ENCODE measurements at places on chromosomes 5 and 9.

GRCh38 chr9:94718936-94719335, 7.6 kb upstream of the AOPEP start:
- DNase-seq = no peak

DNA sequence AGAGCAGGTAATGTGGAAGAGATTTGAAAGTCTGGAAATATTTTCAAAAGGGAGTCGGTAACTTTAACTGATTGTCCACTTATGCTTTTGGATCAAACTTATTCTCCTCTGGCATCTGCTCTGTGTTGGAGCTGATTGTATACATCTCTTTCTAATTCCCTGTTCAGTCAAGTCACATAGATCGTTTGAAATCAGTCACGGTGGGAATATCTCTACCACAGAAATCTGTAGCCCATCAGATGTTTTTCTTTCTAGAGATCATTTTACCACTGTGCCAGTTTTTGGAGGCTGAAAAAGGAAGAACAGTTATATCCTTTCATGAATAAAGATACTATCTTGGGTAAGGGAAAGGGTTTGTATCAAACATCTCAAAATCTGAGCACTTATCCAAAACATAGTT, 1853.3 kb downstream of the EFNA5 start:
- no peak for DNase-seq

- DNase-seq = peak; percentile 33
Measured at GRCh38 chr9:7172154-7173115, 414.7 kb downstream of the KDM4C start.

DNA sequence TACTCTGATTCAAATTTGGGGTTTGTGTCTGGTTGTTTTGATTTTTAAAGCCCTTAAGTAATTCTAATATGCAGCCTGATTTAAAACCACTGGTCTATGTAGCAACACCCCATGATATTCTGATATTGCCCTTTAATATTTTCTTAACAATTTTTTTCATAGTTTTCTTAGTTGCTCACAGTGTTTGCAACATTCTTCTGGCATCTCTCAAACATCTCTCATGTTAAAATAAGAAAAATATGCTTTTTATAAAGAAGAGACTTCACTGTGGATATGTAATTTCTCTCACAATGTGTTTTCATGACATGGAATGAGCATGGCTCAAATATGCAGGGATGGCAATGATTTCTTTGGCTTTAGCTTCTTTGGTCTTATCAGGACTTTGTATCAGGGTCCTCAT, 183.7 kb downstream of the TAF11L14 start:
- peak; percentile 62 for DNase-seq

GRCh38 chr5:84378420-84378819, 6.3 kb downstream of the EDIL3 start:
- peak; percentile 94 for DNase-seq

DNA sequence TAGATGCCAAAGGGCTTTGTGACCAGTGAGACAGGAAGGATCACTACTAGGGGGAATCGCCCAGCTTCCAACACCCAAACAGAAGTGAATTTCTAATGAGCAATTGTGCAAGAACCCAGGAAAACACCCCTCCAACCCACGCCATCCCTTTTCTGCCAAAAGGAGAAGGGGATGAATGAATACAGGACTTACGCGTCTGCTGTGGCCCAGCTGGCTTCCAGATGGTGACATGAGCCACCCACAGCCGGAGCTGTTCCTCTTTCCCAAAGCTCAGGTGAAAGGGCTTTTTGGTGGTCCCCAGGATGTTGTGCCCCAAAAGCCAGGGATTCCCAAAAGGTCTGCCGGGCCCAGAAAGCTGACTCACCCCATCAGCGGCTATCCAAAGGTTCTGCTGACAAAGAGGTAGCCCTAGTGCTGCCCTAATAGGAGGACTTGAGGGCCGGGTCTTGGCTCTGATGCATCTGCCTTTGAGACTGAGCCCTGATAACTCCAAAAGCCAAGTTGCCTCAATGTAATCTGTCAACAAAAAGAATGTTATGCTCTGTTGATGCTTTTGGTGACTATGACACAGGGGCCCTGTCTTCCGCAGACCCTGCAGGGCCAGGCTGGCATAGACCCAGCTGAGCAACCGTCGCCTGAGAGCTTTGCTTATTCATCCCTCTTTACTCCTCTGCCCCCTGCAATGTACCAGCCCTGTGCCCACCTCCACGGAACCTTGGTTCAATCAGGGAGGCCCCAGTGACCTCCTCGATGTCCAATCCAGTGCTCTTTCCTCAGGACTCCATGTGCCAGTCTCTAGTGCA, 14.5 kb downstream of the GSN start:
- DNase-seq = no peak

- peak; percentile 72 for DNase-seq
Measured at GRCh38 chr9:68507130-68507805, 33.4 kb downstream of the TMEM252 start.

DNA sequence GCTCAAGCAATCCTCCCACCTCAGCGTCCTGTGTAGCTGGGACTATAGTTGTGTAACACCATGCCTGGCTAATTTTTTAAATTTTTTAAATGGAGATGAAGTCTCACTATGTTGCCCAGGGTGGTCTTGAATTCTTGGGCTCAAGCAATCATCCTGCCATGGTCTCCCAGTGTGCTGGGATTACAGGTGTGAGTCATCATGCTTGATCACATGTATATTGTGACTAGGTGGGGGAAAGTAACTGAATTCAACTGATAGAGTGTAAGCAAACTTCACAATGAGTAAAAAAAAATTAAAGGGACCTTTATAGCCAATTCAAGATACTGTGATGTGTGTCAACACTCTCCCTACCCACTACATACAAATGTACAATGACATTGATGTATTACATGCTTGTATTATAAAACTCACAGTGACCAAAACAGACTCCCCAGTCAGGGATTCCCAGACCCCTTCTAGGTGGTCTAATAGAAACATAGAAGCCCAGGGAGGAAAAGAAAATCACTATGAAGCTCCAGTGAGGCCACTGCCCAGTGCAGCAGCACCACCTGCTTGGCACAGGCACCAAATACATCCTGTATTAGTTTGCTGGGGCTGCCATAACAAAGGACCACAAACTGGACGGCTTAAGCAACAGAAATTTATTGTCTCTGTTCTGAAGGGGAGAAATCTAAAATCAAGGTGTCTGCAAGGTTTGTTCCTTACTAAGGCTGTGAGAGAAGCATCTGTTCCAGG, 8.8 kb downstream of the PLGRKT start:
- DNase-seq = no peak

- DNase-seq = peak; percentile 21
Measured at GRCh38 chr5:139982157-139982974, 60.7 kb downstream of the NRG2 start.

GRCh38 chr5:144187699-144188294, 17.1 kb downstream of the KCTD16 start:
- DNase-seq = peak; percentile 99

GRCh38 chr5:103909391-103909790, 346.8 kb upstream of the NUDT12 start:
- DNase-seq = no peak

- DNase-seq = no peak
Measured at GRCh38 chr5:142222866-142223558, 101.8 kb downstream of the SPRY4 start.

DNA sequence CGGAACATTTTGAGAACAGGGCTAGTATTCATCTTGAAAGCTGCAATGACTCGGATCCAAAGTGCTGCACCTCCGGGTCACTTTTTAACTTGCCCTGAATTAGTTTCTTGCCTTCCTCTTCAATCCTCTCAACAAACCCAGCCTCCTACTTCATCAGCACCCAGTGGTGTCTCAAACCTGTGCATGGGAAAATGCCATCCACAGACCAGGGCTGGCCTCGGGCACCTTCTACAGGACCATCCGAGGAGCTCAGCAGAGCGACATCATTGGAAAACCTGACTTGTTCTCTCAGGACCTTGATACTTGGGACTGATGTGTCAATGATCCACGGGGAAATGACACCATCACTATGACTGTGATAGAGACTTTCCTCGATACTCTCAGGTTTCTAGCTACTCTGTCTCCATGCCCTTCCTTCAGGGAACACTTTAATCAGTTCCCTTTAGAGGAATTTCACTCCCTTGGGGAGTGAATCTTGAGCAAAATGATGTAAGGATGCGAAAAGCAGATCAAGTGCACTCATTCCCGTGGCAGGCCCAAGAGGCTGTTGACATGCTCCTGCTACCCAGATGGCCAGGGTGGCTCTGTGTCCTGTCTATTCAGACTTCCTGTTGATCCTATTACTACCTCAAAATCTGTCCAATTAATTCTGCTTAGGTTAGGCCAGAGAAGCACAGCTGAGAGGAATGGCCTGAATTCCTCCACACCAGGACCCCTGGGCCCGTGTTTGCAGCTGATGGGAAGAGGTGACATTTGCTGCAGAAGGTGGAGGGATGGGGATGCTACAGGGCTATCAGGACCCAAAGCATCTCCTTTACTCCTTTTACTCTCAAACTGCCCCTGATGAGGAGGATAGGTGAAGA, 96.5 kb upstream of the SLC25A48 start:
- DNase-seq = no peak

GRCh38 chr5:139246394-139246793, 47.1 kb upstream of the MATR3 start:
- peak; percentile 46 for DNase-seq

- no peak for DNase-seq
Measured at GRCh38 chr5:158691631-158692255, 408.0 kb downstream of the EBF1 start.

DNA sequence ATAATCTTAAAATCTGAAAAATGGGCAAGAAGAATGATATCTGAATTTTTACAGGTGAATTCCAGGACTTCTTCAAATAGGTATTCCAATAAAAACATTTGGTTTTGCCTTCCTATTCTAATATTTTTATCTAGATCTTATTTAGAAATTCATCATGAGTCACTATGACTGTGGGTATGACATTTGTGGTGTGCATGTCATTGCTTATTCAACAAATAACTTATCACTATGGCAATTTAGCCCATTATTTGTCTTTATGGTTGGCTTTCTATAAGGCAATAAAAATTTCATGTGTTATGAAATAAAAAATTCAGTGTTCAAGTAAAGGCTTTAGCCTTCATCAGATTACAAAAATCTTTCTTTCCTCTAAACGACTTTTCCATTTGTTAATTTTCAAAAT, 1139.6 kb upstream of the NUDT12 start:
- no peak for DNase-seq

GRCh38 chr9:9615086-9615485, 997.7 kb downstream of the PTPRD start:
- DNase-seq = no peak

DNA sequence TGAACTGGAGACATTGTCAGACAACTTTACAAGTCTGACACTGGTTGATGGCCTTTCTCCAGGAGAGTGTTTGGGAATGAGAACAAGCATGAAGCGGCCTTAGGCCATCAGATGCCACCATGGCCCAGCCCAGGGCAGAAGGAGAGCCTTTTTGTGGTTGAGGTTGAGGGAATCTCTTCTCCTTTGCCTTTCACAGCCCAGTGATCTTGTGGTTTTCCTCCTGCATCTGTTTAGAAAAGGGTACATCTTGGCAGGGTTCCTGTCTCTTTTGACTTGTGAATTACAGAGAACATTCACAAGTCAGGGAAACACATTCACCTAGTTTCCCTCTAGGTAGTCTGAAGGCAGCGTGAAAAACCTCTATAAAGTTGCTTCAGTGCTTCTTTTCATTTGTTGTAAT, 27.5 kb downstream of the DMRT2 start:
- DNase-seq = no peak

DNA sequence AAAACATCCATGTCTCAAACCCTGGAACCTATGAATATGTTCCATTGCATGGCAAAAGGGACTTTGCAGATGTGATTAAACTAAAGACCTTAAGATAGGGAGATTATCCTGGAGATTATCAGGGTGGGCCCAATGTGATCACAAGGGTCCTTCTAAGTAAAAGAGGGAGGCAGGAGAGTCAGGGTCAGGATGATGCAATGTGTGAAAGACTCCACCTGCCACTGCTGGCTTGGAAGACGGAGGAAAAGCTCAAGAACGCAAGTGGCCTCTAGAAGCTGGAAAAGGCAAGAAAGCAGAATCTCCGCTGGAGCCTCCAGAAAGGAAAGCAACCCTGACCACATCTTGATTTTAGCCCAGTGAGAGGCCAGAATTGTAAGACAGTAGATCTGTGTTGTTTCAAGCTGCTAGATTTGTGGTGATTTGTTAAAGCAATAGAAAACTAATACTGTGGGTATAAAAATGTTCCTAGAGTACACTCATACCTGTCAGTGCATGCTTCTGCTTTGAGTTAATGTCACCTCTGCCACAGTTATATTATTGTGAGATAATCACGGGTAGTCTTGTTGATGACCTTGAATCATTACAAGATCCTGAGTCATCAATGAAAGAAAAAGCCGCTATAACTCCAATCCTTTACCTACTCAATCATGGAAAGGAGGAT, 93.5 kb upstream of the TNPO1 start:
- no peak for DNase-seq

DNA sequence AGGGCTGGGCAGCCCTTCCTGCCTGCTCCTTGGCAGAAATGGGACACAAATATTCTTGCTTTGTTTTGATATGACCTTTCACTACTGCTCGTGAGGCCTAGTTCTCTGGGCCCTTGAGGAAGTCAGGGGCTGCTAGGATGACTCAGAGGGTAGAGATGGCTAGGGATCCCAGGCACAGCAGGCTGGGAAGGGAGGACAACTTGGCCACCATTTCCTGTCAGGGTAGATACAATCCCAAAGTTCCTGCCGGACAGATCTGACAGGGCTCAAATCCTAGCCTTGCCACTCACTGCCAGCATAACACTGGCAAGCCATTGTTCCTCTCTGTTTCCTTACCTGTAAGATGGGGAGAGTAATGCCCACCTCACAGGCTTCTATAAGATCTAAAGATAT, 31.7 kb upstream of the MEIKIN start:
- no peak for DNase-seq

DNA sequence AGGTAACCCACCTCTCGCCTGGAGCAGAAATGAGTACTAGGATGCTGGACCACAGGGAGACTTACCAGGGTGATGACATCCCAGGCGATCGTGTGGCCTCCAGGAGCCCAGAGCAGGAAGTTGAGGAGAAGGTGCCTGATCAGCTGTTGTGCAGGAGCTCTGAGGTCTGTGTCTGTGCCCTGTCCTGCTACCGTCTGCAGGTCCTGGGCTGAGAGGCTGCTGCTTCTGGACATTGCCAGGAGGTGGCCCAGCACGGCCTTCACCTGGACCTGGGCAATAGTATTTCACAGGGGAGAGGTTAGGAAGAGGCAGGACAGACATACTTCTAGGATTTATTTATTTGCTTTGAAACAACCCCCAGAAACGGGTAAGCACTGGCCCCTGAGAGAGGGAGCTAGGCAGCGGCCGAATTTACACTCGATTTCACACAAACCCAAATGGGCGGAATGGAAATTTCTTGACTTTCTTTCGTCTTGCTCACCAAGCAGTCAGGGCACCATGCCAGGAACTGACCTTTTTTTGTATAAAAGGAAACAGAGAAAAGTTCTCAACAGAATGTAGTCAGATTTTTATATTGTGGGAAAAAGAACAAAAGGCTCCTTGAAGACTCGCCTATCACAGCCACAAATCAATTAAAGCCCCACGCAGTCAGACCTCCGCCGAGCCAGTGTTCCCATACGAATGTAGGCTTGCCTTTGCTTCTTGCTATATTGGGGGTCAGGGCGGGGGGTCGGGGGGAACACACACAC, 210.3 kb downstream of the FANCC start:
- DNase-seq = peak; percentile 80

GRCh38 chr5:73663161-73663859, 37.3 kb downstream of the ARHGEF28 start:
- no peak for DNase-seq

All from choroid plexus epithelial cell (primary cell).